ENCODE measurements at places on chromosomes 7 and 10. TPM values are rescaled to one million over a fixed set of nuclear protein-coding genes. Genes with fewer than 3 reads are reported as not detected.

GRCh38 chr7:4606797-4607196 is 75.3 kb upstream of the FOXK1 start:
- DNase-seq, result no peak

TMEM273 gene
- total RNA-seq, result 4.8 TPM

AKR1B15 gene
- not detected for total RNA-seq

GRCh38 chr10:113379091-113379490 is 173.8 kb upstream of the HABP2 start:
- no peak for DNase-seq

DIP2C gene
- total RNA-seq, result 4.8 TPM

DNA sequence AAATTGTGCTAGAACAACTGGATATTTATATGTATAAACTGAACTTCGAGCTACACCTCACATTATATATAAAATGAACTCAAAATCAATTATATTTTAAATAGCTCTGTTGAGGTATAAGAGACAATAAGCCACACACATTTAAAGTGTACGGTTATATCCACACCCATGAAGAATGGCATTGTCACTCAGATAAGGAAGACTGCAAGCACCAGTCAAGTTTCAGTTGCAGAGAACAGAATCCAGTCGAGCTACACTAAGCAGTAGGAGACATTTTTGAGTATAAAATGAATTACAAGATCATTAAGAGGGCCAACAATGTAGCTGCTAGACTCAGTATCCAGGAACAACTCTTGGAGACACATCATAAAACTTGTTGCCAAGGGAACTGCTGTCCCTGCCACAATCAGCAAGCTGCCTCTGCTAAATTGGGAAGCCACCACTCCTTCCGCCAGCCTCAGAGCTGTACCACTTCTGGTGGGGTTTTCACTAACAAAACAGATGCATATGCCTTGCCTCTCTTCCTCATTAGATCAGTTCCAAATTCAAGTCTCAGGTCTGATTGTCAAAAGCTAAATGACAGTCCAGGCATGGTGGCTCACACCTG is 19.6 kb upstream of the GPNMB start:
- no peak for DNase-seq

DNA sequence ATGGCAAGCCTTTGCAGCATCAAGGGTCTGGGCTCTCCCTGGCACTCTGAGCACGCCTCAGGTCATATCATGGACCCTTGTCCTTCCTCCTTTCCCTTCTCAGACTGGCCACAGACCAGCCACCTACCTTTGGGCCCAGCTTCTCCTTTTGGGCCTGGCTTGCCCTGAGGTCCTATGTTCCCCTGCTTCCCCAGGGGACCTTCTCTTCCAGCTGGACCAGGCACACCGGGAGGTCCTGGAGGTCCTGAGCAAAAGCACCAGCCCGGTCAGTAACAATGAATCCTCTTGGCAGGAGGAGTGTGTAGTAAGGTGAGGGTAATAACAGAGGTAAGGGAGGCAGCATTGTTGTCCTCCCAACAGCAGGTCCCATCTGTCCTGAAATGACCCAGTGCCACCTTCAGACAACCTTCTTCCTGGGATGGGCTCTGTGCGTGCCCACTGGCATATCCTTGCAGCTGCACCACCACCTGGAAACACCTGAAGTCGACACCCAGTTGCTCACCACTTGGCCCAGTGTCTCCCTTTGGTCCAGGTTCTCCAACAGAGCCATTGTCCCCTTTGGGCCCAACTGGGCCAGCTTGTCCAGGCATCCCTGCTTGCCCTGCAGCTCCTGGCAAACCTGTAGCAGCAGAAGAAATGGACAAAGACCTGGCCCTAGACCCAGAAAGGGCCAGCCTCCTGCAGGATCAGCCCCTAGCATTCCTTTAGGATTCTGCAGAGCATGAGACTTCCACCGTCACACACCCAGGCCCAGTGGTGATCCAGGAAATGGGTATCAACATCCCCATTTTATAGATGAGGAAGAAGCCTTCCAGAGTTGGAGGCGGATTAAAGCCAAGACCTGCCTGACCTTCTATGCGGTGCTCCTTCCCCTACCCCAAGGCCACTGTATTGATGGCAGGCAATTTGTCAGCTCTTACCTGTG is 6.4 kb downstream of the SFTPD start:
- DNase-seq, result no peak

TBX20 gene
- total RNA-seq, result not detected

CRTAC1 gene
- total RNA-seq, result 2.2 TPM

- DNase-seq, result no peak
Measured at GRCh38 chr7:138875794-138876193, 77.8 kb upstream of the ATP6V0A4 start.

DNA sequence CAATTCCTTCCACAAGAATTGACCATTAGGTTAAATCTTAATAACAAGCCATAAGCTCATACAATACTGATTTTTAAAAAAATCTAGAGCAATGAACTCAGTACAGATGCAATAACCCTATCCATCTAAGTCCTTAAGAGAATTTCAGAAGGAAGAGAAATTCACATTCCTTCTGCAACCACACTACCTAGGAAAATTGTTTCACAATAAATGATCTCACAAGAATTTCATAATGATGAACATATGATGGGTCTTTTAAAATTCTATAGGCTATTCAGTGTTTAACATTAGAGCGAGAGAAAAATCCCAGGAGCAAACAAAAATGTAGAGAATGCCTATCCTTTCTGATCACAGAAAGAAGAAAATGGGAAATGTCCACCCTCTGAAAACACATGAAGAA is 70.0 kb upstream of the MAGI2 start:
- DNase-seq, result no peak

DNA sequence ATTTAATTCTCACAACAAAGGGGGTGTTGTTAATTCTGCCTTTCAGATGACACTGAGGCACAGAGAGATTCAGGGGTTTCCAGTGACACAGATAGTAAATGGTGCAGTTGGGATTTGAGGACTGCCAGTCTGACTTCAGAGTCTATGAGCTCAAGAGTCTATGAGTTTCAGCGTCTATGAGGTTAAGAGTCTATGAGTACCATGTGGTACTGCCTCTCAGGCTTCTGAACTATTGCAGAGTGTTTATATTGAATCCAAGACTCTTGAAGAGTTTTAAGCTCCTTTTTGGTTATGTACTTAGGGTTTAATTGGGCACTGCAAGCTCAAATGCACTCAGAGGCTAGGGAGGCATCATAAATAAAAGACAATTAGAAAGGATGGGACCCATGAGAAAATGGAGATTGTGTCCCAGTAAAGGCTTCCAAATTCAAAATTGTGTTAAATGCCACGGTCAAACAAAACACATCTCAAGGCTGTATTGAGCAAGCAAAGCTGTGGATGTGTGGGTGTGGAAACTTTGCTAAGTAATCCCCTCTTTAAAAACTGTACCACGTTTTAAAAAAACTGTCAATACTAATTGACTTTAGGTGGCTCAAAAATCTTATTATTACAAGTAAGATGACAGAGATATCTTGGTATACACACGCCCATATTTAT is 123.9 kb upstream of the FAM171A1 start:
- no peak for DNase-seq

- DNase-seq, result peak; percentile 66
Measured at GRCh38 chr7:120735791-120736190, 122.2 kb downstream of the TSPAN12 start.

GRCh38 chr7:129295015-129295423 is 70.2 kb downstream of the AHCYL2 start:
- no peak for DNase-seq

CUZD1 gene
- 0.20 TPM for total RNA-seq

DNA sequence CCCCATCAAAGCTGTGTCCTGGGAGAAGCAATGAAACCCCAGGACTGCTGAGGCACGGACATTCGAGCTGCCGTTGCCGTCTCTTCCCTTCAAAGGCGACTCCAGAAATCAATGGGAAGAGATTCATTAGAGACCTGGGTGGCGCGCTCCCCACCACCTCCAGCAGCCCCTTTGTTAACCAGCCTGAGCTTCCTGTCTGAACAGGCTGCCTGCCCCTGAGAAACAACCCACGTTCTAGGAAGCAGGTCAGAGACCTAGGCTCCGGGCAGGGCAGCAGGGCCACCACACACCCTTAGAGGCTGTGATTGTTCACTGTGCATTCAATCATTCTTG is 110.9 kb upstream of the PPIF start:
- no peak for DNase-seq

- DNase-seq, result peak; percentile 20
Measured at GRCh38 chr10:33174674-33175434, 159.6 kb downstream of the NRP1 start.

PNLIPRP1 gene
- not detected for total RNA-seq

HTR7 gene
- total RNA-seq, result under 0.01 TPM

- no peak for DNase-seq
Measured at GRCh38 chr10:103145046-103145445, 48.0 kb downstream of the NT5C2 start.

TFR2 gene
- total RNA-seq, result under 0.01 TPM

DNA sequence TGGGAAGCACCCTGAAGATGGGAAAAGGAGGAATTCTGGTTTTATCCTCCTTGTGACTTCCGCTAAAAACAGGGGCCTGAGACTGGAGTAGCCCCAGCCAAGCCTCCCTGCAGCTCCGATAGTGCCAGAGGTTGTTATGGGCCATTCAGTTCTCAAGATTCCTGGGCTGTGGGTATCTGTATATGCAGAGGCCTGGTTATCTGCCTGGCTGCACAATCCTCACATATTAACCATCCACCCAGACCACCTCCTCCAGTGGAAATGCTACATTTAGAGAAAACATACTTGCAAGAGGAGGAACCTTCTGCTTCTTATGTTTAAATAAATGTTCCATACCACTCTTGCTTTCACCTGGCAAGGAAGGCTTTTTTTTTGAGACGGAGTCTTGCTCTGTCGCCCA is 34.6 kb downstream of the ARL3 start:
- DNase-seq, result no peak

HGF gene
- total RNA-seq, result 0.20 TPM

- no peak for DNase-seq
Measured at GRCh38 chr7:130899638-130900401, 165.8 kb upstream of the KLF14 start.

PDK4 gene
- 23.1 TPM for total RNA-seq

POLD2 gene
- 39.5 TPM for total RNA-seq

MYL10 gene
- not detected for total RNA-seq

GRCh38 chr10:23433701-23434100 is 5.2 kb upstream of the OTUD1 start:
- no peak for DNase-seq

DNA sequence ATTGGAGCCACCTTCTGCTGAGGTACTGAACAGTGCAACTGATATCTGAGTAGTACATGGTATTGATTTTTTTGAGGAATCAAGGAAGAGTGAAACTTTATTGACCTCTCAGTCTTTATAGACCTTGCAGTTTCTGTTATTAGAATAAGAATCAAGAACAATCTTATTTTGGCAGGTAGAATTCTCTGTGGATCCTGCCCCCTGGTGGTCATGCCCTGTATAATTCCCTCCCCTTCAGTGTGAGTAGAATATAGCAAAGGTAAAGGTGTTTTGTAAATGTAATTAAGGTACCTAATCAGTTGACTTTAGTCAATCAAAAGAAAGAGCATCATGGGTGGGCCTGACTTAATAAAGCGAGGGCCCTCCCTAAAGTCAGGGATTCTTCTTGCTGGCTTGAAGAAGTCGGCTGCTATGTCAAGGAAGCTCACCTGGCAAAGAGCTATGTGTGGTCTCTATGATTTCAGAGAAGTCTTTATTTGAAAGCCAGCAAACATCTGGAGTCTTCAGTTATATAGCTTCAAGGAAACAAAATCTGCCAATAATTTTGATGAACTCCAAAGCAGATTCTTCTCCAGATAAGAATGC is 142.8 kb downstream of the LSM5 start:
- peak; percentile 31 for DNase-seq

RPS24 gene
- 1,816 TPM for total RNA-seq

CTAGE6 gene
- 0.20 TPM for total RNA-seq

SPDYE2 gene
- total RNA-seq, result not detected

CHRM2 gene
- total RNA-seq, result not detected

All from lung microvascular endothelial cell (primary cell).